ENCODE measurements at places on chromosomes 3 and 15.

GRCh38 chr15:68711406-68711805, 109.3 kb downstream of the ANP32A start:
- DNase-seq = no peak

DNA sequence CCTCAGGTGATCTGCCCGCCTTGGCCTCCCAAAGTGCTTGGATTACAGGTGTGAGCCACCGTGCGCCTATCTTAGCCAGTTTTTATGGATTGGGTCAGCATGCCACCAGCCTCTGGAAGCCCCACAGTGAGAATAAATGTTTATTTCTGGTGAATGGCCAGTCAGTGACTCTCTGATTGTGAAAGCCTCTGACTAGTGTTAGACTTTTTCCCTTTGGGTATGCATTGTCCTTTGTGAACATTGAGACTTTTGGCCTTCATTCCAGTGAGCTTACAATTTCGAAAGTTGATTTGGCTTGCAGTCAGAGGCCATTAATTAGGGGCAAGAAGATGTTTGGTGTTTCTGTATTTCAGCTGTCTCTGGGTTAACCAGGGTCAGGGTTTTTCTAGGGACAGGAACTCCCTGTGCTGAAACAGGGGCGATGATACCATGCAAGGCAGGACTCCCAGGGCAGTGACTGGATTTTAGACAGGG, 274.5 kb upstream of the C2CD4B start:
- DNase-seq = no peak

- DNase-seq = no peak
Observed at GRCh38 chr3:155853214-155854140, 750 bp downstream of the SLC33A1 start.

GRCh38 chr3:176074096-176074495, 1123.2 kb downstream of the TBL1XR1 start:
- DNase-seq = no peak

DNA sequence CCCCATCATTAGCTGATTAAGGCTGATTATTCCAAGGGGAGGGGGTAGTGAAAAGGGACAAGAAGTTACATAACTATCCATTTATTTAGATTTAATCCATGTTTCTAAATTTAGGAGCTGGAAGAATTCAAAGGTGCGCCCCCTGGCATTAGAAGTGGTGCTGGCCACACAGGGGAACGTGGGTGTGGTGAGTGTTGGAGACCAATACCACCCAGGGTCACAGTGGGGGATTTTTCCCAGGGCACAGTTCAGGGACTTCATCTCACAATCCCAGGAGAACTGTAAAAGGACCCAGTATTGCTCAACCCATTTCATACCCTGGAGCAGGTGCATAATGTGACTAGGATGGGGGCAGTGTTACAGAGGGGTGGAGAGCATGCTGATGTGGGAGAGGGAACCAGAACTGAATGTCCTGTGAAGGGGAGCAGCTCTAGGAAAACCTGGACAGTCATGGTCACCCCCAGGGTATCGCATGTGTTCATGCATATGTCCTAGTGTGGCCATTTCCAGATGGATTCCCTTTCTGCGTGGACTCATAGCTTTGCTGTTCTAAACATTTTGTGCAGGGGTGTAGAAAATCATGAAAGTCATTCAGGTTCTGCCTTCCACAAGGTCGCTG, 110.3 kb downstream of the LSM3 start:
- DNase-seq = no peak

DNA sequence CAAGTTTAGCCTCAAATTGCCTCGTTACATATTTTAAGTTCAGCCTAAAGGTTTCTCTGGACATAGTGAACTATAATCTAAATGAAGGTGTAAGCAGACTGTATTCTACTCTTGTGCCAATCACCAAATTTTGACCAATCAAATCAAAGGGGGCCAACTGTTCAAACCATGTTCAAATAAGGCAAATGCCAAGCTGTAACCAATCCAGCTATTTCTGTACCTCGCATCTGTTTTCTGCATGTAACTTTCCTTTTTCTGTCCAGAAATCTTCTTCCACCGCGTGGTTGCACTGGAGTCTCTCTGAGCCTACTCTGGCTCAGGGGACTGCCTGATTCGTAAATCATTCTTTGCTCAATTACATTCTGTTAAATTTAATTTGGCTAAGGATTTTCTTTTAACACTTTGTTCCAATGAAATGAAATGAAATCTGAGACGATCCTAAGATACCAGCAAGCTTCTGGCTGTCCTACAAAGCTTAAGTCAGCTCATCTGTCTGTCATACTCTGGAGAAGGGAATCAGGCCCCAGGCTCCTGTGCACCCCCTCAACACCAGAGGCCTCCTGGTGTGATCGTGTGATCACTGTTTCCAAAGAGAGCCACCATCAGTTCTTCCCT, 53.2 kb upstream of the ZNF148 start:
- no peak for DNase-seq

DNA sequence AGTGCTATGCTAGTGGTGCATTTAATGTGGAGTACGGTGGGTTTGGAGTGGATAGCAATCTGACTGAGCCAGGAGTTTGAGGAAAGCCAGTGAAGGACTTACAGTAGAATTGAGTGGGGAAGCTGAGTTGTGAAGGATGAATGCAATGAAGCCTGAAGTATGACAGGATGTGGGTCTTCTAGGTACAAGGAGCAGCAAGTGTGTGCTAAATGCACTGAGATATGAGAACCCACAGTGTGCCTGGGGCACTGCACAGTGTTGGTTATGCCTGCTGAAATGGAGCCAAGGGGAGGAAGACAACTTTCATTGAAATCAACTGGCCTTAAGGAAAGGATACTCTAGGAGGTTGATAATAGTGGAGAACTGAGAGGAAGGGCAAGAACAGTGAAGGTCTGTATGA, 105.5 kb upstream of the MRPL3 start:
- DNase-seq = no peak

- no peak for DNase-seq
Observed at GRCh38 chr15:32707436-32707835, 10.4 kb upstream of the GREM1 start.

- no peak for DNase-seq
Observed at GRCh38 chr15:84608707-84609284, 8.0 kb downstream of the ZSCAN2 start.

GRCh38 chr15:86865920-86866319, 786.2 kb downstream of the AGBL1 start:
- no peak for DNase-seq

- DNase-seq = no peak
Observed at GRCh38 chr15:92023965-92024364, 170.5 kb downstream of the SLCO3A1 start.

GRCh38 chr3:36524560-36524959, 144.3 kb downstream of the STAC start:
- DNase-seq = no peak

- no peak for DNase-seq
Observed at GRCh38 chr15:50783411-50783810, 17.9 kb upstream of the SPPL2A start.

- no peak for DNase-seq
Observed at GRCh38 chr3:47377186-47377585, 3.6 kb upstream of the PTPN23 start.

- DNase-seq = no peak
Observed at GRCh38 chr3:33901862-33902563, 103.6 kb downstream of the PDCD6IP start.

GRCh38 chr3:51642462-51642861, 28.6 kb upstream of the TEX264 start:
- no peak for DNase-seq

GRCh38 chr15:80823120-80823519, 44.0 kb downstream of the CEMIP start:
- no peak for DNase-seq

DNA sequence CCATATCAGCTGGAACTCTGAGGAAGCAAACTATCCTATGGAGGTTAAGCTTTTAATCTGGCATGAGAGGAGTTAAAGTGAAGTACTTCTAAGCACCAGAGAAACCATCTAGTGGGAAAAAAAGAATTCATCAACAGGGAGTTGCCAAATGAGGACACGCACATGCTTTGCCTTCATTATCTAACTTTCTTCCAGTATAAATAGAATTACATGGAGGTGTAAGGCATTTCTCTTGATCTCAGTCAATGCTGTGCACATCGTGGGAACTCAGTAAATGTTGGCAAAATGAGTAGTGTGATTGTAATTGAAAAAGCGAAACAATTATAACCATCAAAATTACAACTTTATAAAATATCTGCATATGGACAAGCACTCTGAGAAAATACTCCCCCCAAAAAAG, 8.0 kb upstream of the GSK3B start:
- no peak for DNase-seq

GRCh38 chr3:125121246-125122010, 65.6 kb upstream of the HEG1 start:
- no peak for DNase-seq

DNA sequence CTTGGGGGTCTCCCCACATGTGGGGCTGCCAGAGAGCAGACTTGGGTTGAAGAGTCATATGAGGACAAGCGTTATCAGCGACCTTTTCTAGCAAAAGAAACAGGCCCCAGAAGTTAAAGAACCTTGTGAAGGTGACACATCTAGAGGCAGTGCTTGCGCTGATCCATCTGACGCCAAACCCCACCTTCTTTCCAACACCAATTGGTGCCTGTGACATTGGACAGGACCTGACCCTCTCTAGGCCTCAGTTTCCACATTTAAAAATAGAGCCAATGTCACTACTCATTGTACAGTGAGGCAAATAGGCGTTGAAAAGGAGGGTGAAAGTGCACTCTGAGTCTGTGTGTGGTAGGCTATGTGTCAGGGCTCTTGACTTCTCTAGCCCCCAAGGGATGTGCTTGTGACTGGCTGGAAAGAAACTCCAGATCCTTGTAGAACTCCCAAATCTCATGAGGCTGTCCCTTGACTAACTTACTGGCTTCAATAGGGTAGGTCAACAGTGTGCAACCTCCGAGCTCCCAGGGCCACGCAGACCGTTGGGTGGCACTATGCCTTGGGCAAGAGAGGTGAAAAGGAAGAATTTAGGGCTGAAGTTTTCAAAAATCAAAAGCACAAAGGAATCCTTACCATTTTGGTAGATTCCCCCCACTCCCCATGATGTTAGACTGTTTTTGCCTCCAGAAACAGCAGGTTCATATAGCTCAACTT, 666 bp upstream of the FAM219B start:
- DNase-seq = no peak

DNA sequence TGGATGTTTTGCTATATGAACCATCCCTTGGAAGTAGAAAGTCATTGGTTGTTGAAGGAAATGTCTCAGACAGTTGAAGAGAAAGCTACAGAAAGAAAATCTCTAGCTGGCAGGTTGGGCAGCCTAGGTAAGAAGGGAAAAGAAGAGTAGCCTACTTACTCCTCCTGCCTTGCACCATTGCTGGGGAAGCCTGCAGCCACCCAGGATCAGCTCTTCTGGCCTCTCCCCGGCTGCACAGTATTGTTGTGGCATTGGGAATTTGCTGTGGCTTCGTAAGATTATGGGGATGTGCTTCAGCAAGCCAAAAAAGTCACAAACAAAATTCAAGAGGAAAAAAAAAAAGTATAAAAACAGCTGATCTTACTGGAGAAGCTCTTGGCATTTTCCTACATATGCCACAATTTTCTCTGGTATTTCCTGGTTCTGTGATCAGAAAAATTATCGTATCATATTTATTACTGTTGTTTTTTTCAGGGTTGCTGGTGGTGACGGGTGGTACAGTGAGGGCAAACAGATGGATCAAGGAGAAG, 154.2 kb downstream of the TIGIT start:
- DNase-seq = no peak

DNA sequence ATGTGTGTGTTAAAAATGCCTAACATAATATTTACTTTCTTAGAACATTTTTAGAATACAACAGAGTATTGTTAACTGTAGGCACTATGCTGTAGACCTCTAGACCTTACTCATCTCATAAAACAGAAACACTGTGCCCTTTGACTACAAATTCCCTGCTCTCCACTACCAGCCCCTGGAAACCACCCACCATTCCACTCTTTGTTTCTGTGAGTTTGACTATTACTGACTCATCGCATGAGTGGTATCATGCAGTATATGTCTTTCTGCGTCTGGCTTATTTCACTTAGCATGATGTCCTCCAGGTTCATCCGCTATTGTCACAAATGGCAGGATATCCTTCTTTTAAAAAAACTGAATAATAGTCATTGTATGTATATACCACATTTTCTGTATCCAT, 216.7 kb upstream of the CFAP20DC start:
- no peak for DNase-seq
